ENCODE measurements at places on chromosomes 16 and 17. TPM values are rescaled to one million over a fixed set of nuclear protein-coding genes. Genes with fewer than 3 reads are reported as not detected.
A peak's percentile ranks its signal among the peaks of the same experiment; 100 is the strongest.

DNA sequence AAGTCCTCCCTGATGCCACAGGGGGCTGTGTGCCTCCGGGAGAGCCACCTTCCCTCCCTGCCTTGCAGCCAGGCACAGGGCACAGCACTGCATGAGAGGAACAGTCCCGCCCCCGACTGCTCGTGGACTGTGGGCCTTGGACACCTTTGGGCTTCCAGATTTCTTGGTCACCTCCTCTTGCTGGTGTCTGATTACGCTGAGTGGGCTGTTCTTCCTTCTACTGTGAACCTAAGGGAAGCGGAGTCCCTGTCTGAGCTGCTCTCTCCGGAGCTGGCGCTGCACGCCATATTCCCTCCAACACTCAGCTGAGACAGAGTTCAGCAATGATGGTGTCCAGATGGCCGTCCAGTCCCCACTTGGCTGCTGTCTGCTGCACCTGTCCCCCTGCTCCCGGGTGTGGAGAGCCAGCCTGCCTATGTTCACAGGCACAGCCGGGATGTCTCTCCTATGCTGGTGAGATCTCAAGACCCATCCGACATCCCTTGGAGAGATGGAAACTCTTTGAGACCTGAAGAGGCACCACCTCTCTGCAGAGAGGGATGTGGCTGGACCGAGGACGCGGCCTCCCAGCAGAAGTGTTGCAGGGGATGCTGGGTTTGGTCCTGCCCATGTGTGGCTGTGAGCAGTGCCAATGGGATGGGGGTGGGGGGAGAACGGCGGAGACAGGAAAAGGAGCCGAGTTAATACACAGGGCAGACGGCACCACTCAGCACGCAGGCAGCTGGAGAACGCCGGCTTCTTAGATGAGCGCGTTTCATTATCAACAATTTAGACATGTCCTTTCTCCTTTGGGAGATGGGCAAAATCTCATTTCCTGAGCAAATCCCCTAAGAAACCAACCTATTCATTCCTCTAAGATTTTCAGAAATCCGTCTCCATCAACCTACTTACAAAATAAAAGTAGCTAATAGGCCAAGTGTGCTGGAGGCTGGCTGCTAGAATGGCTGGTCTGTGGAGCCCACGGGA is 171.9 kb downstream of the ENGASE start:
- DNase-seq = no peak

DNA sequence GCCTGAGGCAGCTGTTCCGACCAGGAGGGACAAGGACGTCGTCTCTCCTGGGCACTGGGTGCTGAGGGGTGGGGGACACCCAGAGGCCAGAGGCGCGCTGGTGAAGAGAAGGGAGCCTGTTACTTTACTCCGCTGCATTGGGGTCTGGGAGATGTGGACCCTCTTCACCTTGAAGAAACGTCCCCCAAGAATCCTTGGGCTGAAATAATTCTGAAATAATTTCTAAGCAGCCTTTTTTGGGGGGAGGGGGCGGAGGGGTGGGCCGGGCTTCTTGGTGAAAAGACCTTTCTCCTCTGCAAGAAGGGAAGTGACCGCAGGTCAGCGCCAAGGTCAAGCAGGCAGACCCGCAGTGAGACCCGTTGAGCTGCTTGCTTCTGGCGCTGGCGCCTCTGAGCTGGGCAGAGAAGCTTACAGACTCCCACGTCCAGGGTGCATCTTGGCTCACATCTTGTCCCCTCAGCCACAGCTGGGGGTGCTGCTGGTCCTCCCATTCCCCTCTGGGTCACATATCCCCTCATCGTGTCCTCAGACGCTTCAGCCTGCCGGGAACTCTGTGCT is 1.1 kb downstream of the SYT17 start:
- no peak for DNase-seq

- no peak for DNase-seq
These were observed 4.2 kb downstream of the MYO15B start for GRCh38 chr17:75591722-75592302.

- DNase-seq = no peak
These were observed 2.9 kb downstream of the RPH3AL start for GRCh38 chr17:349666-350065.

- no peak for DNase-seq
These were observed 9.2 kb upstream of the MSLN start for GRCh38 chr16:751152-752006.

DNA sequence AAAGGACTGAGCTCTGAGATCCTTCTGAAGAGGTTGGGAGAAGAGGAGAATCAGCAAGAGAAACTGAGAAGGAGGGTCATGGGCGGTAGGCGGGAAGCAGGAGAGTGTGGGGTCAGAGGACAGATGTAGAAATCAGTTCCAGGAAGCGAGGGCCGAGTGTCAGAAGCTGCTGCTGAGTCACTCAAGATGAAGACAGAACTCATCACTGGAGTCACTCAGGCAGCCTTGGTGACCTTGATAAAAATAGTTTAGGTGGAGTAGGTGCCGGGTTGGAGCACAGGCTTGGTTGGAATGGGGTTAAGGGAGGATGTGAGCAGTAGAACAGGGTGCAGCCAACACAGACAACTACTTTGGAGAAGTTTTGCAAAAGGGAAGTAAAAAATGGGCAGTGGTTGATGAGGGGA is 6.1 kb upstream of the ITGAM start:
- DNase-seq = peak; percentile 5

DNA sequence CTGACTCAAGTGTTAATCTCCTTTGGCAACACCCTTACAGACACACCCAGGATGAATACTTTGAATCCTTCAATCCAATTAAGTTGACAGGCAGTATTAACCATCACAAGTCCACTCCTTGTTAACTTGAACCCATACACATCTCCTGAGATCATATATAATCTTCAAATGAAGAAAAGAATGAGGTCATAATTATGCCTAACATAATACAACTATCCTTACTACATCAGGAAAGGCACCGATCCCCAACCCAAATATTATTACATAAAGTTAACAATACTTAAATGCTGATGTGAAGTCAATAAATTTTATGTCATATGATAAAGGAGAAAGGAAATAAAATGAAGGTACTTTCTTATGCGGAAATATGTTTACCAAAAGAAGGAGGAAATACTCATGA is 649.9 kb downstream of the KCNJ2 start:
- no peak for DNase-seq

- no peak for DNase-seq
These were observed 37.2 kb upstream of the BCAR1 start for GRCh38 chr16:75288596-75289120.

DNA sequence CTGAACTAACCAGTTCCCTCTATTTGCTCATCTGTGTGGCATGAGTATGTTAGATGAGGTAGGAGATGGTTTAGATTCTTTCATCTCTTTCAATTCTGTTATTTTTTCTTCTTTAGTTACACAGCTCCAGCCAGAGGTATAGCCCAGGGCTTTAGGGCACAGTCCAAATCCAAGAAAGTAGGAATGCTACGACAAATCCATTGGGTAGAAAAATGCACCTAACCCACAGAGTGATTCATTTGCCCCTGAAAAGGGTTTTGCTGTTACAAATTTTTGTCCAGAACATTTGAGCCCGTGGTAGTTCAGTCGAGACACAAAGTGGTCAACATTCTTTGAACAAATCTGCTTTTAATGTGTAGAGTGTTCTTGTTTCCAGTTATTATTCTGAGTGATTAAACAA is 250.7 kb downstream of the HS3ST3A1 start:
- DNase-seq = no peak

- DNase-seq = no peak
These were observed 174.8 kb downstream of the C16orf78 start for GRCh38 chr16:49548325-49548970.

DNA sequence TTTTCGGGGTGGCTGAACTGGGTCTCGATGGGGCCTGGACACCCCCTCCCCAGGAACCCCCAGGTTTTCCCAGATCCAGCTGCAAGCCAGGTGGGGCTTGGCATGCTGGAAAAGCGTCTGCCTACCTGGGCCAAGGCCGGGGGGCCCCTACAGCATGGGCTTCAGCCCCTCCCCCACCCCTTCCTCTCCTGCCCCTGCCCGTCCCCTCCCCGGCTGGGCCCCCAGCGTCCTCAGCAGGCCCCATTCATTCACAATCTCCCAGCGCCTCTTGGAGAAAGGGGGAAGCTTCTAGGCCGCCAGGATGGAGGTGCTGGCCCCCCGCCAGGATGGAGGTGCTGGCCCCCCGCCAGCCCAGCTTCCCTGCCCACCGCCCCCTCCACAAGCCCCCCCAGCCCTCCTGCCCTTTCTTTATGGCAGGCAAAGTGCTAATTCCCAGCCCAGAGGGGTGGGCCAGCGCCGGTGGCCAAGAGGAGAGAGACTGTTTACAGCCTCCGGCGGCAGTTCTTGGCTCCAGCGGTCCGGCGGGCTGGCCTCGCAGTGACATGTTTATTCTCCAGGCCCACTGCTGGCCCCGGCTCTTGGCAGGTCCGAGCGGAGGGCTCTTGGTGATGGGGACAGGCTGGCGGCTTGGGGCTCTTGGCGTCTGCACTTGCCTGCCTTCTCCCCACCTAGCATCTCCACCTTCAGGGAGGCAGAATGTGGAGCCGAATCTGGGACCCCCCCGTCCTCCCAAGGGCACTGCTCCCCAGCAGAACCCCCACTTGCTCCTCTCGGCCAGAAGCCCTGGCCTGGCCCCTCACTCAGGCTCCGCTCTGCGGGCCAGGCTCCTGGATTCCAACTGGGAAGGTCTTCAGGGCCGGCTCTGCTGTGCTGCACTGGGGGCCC is 94.4 kb upstream of the CIBAR2 start:
- DNase-seq = peak; percentile 51

- no peak for DNase-seq
These were observed 334.7 kb downstream of the SOX9 start for GRCh38 chr17:72455562-72455961.

DNA sequence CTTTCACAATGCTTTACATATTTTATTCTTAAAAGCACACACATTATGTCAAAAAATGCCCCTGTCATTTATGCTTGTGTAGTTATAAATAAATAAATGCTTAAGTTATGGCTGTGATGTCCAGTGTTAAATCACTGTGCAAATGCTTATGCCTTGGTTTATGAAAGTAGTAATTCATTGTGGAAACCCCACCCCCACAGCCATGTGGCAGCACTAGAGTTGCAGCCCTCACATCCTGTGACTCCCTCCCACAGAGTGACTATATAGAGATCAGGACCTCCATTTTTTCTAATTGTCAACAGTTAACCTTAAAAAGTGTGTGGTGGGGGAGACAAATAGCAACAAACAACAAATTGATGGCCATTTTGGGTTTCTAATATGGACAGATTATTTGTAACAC is 2.4 kb downstream of the SKAP1 start:
- DNase-seq = no peak

DNA sequence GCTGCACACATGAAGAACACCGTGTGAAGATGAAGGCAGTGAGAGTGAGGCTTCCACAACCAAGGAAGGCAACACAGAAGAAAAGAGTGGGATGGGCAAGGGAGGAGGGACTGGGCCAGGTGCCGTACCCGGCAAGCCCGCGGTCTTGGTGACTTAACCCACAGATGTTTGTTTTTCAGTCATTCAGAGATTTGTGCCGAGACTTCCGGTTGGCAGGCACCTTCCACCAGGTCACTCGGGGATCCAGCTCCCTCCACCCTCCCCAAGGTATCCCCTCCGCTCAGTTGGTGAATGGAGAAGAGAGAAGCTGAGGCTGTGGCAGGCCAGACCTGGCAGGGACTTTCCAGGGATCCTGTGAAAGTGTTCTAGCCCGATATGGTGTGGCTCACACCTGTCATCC is 4.9 kb upstream of the KREMEN2 start:
- DNase-seq = no peak

- no peak for DNase-seq
These were observed 26.0 kb upstream of the PRM1 start for GRCh38 chr16:11306997-11307638.

DNA sequence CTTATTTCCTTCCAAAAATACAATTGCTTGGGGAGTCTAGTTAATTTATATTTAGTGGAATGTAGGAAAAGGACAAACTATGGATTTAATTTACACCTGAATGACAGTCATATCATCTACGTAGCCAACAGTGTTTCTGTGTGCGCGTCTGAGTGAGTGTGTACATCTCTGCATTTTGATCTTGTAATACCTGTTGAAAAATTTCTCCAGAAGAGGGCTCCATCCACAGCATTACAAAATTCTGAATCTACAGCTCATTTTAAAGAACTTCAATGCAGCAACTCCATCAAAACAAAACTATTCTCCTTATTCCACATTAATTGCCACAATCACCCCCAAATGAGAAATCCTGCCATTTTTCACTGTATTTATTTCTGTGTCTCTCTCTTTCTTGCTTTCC is 3.9 kb downstream of the CDH13 start:
- DNase-seq = no peak

DNA sequence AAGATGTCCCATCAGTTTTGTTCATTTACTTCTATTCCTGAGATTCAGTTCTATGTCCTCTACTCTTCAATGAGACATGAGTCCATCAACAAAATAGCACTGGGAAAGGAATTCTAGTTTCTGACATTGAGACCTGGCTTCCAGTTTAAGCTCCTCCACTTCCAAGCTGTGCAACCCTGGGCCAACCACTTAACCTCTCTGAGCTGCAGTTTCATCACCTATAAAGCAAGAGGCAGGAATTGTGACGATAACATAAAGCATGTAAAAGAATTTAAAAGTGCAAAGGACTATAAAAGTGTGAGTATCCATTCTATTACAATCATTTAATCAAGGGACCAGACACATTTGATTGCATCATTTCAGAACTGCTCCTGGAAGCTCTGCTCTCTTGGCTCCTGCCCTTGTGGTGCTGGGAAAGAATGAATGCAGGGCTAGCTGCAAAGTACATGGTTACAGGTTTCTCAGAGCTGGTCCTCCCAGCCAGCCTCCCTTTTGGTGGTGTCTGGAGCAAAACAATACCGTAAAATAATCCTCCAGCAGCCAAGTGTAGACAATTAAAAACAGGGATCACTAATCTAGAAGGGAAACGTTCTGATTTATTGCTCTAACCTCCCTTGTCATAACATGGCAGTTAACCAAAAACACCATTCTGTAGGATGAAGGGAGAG is 113.9 kb downstream of the VPS53 start:
- DNase-seq = no peak

GRCh38 chr16:88658714-88659113 is 4.2 kb downstream of the MVD start:
- no peak for DNase-seq

DNA sequence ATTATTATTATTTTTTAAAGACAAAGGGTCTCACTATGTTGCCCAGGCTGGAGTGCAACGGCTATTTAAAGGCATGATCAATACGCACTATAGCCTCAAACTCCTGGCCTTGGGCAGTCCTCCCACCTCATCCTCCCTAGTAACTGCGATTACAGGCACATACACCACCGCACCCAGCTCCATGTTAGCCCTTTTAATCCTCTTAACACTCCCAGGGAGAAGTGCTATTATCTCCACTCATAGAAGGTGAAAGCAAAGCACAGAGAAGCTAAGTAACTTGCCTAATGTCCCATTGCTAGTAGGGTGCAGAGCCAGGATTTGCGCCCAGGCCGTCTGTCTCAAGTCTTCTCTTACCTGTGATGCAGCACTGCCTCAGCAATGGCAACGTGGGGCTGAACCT is 5.0 kb downstream of the HAS3 start:
- no peak for DNase-seq

Gene MSI2
- 32.1 TPM for total RNA-seq

Gene MT4
- not detected for total RNA-seq

Gene SOX15
- total RNA-seq = 0.81 TPM

Gene ATP1B2
- total RNA-seq = 1.4 TPM

Gene AOC3
- 146 TPM for total RNA-seq

Gene RND2
- total RNA-seq = 2.4 TPM

Gene SLFN12L
- 4.2 TPM for total RNA-seq

Gene NCBP3
- 28.8 TPM for total RNA-seq

Gene ACSM2A
- total RNA-seq = not detected

Gene ABCA3
- total RNA-seq = 25.2 TPM

Gene ARHGAP27
- 33.4 TPM for total RNA-seq

Gene LAT
- total RNA-seq = 15.3 TPM

Gene RPL13
- 3,914 TPM for total RNA-seq

Gene FOXN1
- total RNA-seq = not detected

Gene ACSM2B
- total RNA-seq = not detected

Gene SLC13A5
- total RNA-seq = not detected

Gene TK1
- 3.3 TPM for total RNA-seq
